ENCODE measurements at places on chromosomes 2 and 18. TPM values are rescaled to one million over a fixed set of nuclear protein-coding genes. Genes with fewer than 3 reads are reported as not detected.

Gene HRH4
- not detected for total RNA-seq

Gene ANKRD62
- total RNA-seq: 0.15 TPM

Gene RBMS1
- total RNA-seq: 101 TPM

GRCh38 chr18:75350857-75351256, 76.6 kb downstream of the SMIM21 start:
- no peaks in the 10 kb centered on the region for H3K36me3 ChIP-seq
- peaks cover 15% of the 10 kb centered on the region for H3K4me1 ChIP-seq
- DNase-seq: no peak

DNA sequence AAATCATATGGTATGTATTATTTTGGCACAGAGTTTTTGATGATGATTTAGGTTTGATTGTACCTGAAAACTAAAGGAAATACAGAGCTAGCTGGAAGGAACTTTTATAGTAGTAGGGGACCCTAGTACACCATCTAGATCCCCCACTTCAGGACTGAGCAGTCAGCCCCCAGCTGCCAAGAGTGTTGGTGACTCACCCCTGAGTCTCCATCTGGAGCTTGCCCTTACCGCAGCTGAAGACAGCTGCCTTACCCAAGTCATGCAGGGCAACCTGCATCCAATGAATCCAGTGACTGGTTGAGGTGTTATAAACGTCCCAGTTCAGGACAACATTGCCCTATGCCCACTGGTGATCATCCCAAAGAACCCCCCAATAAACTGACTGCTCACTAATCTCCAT, 15.3 kb downstream of the PMS1 start:
- H3K4me3 ChIP-seq: no peak overlapping the region
- H3K27ac ChIP-seq: no peak overlapping the region
- H3K4me1 ChIP-seq: no peaks in the 10 kb centered on the region
- no peak for DNase-seq

GRCh38 chr2:61436092-61436491, 34.8 kb downstream of the USP34 start:
- no peaks in the 10 kb centered on the region for H3K4me1 ChIP-seq
- H3K27ac ChIP-seq: no peak overlapping the region
- H3K36me3 ChIP-seq: no peaks in the 10 kb centered on the region
- no peaks in the 10 kb centered on the region for H3K27me3 ChIP-seq

- H3K36me3 ChIP-seq: no peaks in the 10 kb centered on the region
- no peaks in the 10 kb centered on the region for H3K4me1 ChIP-seq
- no peak overlapping the region for H3K27ac ChIP-seq
- no peak overlapping the region for H3K4me3 ChIP-seq
- DNase-seq: no peak
Measured at GRCh38 chr2:240925191-240925567, 19.0 kb downstream of the CROCC2 start.

DNA sequence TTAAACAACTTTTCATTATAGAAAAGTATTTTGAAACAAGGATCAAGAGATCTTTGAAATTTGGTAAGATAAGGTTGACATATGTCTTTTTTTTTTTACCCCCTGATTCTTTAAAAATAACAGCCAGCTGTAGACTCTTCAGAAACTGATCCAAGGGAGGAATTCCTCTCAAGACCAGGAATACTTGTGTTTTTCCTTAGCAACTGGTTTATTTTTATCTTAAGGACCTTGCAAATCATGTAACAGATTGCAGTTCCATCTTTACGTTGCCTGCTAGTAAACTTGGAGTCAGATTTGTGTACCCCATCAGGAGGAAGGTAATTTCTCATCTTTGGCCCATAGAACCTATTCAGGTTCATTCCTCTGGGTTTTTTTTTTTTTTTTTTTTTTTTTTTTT, 71.6 kb downstream of the BOLA3 start:
- no peak overlapping the region for H3K4me3 ChIP-seq
- H3K27ac ChIP-seq: no peak overlapping the region
- no peaks in the 10 kb centered on the region for H3K27me3 ChIP-seq
- no peaks in the 10 kb centered on the region for H3K4me1 ChIP-seq

Measured in neural progenitor cell (in vitro differentiated cells).